Activated CD4-positive, alpha-beta T cell treated with anti-CD3 and anti-CD28 coated beads for 36 hours (primary cell): ENCODE measurements at places on chromosomes 4 and X. TPM values are rescaled to one million over a fixed set of nuclear protein-coding genes. Genes with fewer than 3 reads are reported as not detected.

GRCh38 chr4:173464481-173464880 lies 65.5 kb downstream of the HAND2 start:
- DNase-seq, result no peak
- no peak overlapping the region for H3K4me3 ChIP-seq
- no peak overlapping the region for H3K27ac ChIP-seq
- no peaks in the 10 kb centered on the region for H3K4me1 ChIP-seq
- no peaks in the 10 kb centered on the region for H3K36me3 ChIP-seq
- peaks cover 3% of the 10 kb centered on the region for H3K27me3 ChIP-seq

The MAGEE2 gene
- not detected for total RNA-seq

The FREM3 gene
- not detected for total RNA-seq

DNA sequence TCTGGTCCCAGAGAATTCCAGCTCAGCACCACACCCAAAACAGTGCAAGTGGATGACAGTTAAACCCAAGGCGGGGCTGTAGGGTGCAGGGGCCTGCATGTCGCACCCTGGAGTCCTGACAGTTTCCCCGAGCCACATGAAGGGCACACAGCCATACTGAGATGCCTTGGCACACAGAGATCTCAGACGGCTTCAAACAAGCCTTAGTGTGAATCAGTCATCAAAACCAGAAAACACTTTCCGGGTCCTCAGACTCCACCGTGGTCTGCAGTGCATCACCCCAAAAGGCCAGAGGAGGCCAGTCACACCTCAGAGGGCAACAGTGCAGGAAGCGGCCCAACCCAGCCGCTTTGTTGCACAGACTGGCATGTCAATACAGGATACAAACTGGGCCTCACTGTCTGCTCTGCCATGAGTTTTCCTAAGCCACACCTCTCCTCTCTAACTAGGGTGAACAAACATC lies 64.6 kb upstream of the ENPP6 start:
- peak overlapping the region; percentile 56 for H3K4me3 ChIP-seq
- DNase-seq, result peak; percentile 82
- H3K27me3 ChIP-seq, result peaks cover 4% of the 10 kb centered on the region

The TRAM1L1 gene
- not detected for total RNA-seq

- H3K27me3 ChIP-seq, result no peaks in the 10 kb centered on the region
- H3K27ac ChIP-seq, result no peak overlapping the region
- peaks cover 23% of the 10 kb centered on the region for H3K36me3 ChIP-seq
- H3K4me3 ChIP-seq, result no peak overlapping the region
- DNase-seq, result no peak
Observed at GRCh38 chrX:101028562-101028961, 23.3 kb downstream of the TRMT2B start.

DNA sequence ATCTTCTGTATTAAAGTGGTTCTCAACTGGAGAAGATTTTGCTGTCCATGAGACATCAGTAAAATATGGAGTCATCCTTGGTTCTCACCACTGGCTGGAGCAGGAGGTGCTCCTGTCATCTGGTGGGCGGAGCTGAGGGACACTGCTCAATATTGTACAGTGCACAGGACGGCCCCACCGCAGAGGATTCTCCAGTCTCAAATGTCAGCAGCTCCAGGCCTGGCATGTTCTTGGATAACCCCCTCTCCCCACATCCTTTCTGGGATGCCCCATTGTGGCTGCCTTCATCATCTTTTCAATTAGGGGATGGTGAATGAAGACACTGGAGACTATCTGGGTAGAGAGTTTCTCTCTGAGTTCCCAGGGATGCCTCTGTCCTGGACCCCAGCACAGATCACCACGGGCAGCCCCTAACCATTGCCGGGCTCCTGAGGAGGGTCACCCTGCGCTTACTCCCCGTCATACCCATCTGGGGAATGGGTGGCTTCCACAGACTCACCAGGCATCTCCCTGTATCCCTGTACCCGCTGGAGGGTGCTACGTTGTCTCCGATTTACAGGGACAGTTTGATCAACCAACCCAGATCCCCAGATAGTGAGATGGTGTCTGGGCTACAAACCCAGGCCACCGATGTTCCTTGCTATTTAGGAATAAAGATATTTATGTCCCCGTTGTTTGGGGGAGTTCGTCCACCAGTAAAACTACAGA lies 21.9 kb upstream of the P2RY8 start:
- DNase-seq, result no peak
- no peaks in the 10 kb centered on the region for H3K27me3 ChIP-seq
- no peak overlapping the region for H3K4me3 ChIP-seq
- H3K36me3 ChIP-seq, result peaks cover 9% of the 10 kb centered on the region
- peaks cover 34% of the 10 kb centered on the region for H3K4me1 ChIP-seq

DNA sequence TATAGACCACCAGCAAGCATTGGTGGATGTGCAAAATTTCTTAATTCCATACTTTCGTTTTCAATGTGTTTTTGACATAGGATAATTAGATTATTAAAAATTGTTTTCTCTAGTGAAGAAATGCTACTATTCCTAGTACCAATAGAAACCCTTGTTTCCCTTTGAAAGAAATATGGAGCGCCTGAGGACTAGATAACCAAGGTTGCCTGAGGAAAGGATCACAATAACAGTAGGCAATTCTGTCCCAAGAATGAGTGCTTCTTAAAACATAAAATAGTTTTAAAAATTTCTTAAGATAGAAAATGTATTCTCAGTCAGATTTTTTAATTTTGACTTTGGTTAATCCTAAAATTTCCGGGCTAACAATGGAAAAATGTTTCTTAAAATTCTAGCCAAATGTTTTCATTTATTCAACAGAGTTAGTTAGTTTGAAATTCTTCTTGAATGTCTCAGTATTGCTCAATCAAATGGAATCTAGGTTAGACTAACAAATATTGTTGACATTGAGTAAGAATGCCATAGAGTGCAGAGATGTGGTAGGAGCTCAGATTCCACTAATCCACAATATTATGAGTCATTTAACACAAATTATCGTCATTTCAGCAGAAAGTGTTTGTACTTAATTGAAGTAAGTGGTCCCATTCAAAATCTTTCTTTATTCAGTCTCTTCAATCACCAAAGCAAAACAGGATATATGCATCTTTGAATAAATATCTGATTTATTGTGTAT lies 666.0 kb downstream of the GRID2 start:
- no peaks in the 10 kb centered on the region for H3K4me1 ChIP-seq
- DNase-seq, result no peak

The LUZP4 gene
- total RNA-seq, result not detected

GRCh38 chr4:119629142-119629471 lies 503 bp upstream of the PDE5A start:
- no peak for DNase-seq
- peak overlapping the region; percentile 74 for H3K4me3 ChIP-seq
- H3K36me3 ChIP-seq, result no peaks in the 10 kb centered on the region

GRCh38 chr4:61204353-61205060 lies 4.4 kb downstream of the ADGRL3 start:
- H3K27ac ChIP-seq, result no peak overlapping the region
- H3K4me1 ChIP-seq, result peaks cover 2% of the 10 kb centered on the region
- no peak for DNase-seq
- H3K36me3 ChIP-seq, result peaks cover 1% of the 10 kb centered on the region
- peaks cover 34% of the 10 kb centered on the region for H3K27me3 ChIP-seq

The RBM46 gene
- not detected for total RNA-seq

DNA sequence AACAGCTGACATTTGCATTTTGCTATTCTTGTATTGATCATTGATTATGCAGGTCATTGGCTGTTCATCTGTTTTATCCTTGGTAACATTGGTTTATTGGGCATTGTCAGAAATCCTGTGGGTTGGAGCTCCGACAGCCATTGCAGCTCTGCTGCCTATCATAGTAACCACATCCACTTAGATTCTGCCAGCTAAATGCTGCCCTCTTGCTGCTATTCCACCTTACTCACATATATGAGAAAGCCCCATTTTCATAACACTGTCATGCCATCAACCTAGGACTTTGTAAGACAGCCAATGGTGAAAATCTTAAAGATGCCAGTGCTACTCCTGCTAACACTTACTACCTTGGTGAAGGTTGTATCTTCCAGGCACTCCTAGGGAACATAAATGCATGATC lies 187.3 kb upstream of the CXCL13 start:
- DNase-seq, result peak; percentile 19
- no peaks in the 10 kb centered on the region for H3K36me3 ChIP-seq
- H3K4me3 ChIP-seq, result no peak overlapping the region
- H3K4me1 ChIP-seq, result no peaks in the 10 kb centered on the region

GRCh38 chr4:138773321-138773720 lies 242.3 kb upstream of the NOCT start:
- no peak for DNase-seq
- H3K27ac ChIP-seq, result no peak overlapping the region
- no peaks in the 10 kb centered on the region for H3K36me3 ChIP-seq
- no peaks in the 10 kb centered on the region for H3K4me1 ChIP-seq
- H3K27me3 ChIP-seq, result peaks cover 9% of the 10 kb centered on the region

The F8 gene
- 5.4 TPM for total RNA-seq

DNA sequence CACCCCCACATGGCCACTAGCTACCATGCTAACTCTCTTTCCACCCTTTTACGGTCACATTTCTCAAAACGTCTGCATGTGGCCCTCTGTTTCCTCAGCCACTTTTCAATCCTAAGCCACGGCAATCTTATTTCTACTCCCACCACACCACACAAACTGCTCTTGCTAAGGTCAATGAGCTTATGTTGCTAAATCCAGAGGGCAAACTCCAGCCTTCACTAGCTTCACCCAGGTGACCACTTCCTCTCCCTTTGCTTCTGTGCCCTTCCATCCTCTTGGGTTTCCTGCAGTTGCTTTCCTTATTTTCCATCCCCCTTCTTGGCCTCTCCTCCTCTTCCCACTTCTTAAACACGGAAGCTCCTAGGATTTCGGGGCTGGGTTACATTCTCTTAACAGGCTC lies 16.5 kb downstream of the CETN2 start:
- H3K27me3 ChIP-seq, result peaks cover 7% of the 10 kb centered on the region
- H3K4me1 ChIP-seq, result no peaks in the 10 kb centered on the region
- H3K27ac ChIP-seq, result no peak overlapping the region
- H3K4me3 ChIP-seq, result no peak overlapping the region

DNA sequence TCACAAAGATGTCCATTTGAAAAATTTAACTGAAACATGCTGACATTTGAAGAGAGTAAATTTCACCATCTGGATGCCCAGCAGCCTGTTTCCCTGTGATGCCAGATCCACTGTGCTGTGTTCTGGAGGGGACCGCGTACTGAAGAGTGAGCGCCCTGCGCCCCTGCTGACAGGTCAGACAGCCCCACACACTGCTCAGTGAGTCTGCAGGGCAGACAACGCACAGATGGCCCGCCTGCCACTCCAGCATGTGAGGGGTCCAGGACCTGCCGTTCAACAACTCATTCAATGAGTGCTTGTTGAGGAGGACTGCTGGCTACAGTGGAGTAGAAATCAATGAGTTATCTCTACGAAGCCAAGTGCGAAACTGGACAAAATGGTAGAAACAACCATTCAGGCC lies 49.2 kb downstream of the FGFRL1 start:
- no peak for DNase-seq
- H3K36me3 ChIP-seq, result peaks cover 2% of the 10 kb centered on the region
